NCI-H226 (cell line): ENCODE measurements at places on chromosomes 7 and 10.

DNA sequence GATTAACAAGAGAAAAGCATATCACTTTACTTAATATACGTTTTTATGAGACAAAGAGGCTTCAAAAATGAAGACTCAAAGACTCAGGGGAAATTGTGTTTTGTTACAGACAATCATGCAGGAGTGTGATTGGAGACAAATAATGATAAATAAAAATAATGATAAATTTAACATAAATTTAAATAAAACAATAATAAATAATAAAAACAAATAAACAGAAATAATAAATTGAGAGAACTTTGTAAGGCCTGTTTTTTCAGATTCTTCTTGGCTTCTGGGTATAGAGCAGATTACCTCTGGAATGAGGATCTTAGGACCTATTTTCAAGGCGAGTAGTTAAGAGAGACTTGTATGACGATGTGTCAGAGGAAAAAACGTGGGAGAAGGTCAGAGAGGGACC is 271.4 kb upstream of the POT1 start:
- no peak for DNase-seq

DNA sequence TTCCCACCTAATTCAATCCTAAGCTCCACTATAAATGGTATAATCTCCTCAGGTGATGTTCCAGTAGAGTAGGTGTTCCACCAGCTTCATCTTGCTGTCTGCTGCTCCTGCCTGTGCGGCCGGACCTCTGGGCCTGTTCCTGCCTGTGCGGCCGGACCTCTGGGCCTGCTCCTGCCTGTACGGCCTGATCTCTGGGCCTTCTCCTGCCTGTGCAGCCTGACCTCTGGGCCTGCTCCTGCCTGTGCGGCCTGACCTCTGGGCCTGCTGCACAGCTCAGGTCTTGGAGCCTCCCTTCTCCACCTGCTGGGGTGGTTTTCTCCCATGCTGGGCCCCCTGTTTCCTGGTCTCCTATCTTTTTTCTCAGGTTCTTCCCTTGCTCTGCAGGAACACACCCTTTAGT is 117.8 kb downstream of the USP6NL start:
- no peak for DNase-seq

DNA sequence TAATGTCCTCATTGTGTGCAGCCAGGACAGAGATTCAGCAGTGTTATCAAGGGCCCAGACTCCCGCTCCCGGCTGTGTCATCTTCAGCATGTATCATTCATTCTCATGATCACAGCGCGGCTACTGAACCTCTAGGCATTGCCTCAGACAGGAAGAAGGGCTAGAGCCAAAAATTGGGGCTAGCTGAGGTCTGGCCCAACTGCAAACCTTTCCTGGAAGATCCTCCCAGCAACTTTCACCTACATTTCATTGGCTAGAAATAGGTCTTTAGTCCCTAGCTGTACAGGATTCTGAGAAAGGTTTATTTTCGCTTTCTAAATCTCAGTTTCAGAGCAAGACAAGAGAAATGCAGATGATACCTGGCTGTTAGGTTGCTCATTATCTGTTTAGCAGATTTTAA is 81.9 kb downstream of the CREM start:
- no peak for DNase-seq

DNA sequence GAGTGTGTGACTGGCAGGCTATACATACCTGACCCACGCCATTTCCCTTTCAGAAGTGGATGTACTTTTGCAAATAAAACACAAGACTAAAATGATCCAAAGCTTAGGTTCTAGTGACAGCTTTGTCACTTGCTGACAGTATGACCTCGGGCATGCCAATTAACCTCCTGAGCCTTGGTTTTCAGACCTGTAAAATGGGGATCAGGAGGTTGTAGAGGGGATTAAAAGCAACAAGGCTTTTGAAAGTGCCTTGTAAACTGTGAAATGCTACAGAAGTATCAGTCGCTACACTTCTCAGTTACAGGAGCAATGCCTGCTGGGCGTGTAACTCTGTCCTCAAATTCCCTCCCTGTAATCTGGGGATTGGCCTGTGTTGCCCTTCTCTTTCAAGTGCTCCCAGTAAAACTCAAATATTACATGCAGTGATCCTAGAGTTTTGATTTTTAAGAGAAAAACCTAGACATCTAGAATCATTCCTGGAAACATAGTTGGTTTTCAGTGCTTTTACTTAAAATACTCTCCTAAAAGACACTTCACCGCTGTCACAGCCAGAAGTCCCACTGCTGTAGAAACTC is 8.8 kb upstream of the GRB10 start:
- no peak for DNase-seq

DNA sequence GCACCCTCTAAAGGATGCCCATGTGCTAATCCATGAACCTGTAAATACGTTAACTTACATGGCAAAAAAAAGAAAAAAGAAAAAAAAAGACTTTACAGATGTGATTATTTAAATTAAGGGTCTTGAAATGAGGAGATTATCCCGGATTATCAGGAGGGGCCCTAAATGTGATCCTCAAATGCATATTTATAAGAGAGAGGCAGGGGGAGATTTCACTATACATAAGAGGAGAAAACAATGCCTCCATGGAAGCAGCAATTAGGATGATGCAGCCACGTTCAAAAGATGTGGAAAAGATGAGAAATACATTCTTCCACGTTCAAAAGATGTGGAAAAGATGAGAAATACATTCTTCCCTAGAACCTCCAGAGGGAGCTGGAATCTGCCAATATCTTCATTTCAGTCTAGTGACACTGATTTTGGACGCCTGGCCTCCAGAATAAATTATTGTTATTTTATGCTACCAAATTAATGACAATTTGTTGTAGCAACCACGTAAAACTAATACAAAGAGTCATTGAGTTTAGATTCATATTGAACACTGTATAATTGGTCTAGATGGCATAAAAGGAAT is 328.4 kb upstream of the GNAI1 start:
- DNase-seq = no peak

DNA sequence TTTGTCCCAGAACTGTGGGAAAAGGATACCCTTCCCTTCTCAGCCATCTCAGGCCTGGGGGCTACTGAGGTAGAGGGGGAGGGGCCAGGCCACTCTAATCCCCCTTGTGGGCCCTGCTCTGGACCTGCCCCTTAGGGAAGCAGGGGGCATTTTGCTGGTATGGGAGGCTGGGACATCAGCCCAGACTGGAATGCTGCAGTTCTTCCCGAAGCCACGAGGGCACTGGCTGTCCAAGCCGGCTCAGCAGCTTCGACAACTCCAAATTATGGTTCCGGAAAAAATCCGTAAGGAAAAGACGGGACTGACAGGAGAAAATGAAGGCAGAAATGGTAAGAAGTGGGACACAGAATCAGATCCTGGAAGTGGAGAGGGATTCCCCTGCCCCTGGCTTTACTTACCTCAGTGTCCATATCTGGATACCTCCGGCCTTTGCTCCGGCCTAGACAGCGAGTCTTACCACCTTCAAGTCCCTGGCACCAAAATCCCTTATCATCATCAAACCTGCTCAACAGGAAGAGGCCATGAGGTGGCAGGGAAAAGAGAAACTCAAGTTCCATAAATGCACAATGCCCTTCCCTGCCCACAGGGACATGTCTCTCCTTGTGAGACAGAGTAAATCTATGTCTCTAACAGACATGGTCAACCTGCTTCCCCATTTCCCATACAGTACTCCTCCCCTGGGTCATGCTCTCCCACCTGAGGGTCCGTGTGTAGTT is 9.0 kb downstream of the NDST2 start:
- DNase-seq = no peak

DNA sequence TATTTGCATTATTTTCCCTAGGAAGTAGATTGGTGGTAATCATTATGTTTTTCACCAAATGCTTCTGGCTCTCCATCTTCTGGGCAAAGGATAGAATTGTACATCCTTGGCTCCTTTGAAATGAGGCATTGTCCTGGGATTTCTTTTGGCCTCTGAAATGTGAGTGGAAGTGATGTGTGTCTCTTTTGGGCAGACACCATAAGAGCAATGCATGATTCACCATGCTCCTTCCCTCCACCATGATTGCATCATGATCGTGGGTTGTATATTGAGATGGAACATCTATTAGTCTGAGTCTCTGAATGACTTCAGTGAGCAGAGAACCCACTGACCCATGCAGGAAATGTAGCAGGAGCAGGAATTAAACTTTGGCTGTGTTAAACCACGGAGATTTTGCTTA is 49.2 kb downstream of the ADRA2A start:
- peak; percentile 16 for DNase-seq

DNA sequence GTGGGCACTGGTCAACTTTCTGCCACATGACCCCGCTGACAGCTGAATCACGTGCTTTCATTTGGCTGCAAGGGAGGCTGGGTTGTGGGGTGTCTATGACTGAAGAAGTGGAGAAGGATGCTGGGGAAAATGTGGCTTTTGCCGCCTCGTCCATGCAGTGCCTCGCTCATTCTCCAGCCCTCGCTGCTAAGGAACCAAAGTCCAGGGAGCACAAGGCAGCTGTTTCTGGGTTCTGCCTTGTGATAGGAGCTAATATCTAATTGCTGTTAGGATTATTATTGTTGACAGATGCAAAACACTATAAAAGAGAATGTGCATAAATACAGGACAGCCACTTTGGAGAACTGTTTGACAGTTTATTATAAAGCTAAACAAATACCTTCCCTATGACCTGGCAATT is 4.9 kb upstream of the CAMK2B start:
- no peak for DNase-seq

- DNase-seq = no peak
These were observed 61.6 kb upstream of the RNF32 start for GRCh38 chr7:156578978-156579430.

DNA sequence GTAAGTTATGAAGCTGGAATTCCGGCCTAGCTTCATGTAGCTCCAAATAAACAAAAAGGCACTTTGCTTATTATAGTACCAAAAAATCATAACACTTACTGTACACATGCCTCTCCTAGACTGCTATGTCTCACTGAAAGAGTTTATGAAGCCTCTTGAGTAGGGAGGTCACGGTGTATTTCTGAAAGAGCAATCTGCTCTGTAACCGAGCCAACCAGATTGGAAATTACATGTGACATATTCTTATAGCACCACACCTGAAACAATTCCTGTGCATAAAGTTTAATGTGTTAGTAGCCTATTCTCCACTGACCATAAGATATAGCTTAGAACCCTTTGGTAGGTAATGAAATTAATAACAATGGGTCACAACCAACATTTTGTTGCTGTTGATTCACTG is 1.3 kb upstream of the FAM3C start:
- no peak for DNase-seq

- DNase-seq = no peak
These were observed 75.3 kb downstream of the EPC1 start for GRCh38 chr10:32271617-32272016.

DNA sequence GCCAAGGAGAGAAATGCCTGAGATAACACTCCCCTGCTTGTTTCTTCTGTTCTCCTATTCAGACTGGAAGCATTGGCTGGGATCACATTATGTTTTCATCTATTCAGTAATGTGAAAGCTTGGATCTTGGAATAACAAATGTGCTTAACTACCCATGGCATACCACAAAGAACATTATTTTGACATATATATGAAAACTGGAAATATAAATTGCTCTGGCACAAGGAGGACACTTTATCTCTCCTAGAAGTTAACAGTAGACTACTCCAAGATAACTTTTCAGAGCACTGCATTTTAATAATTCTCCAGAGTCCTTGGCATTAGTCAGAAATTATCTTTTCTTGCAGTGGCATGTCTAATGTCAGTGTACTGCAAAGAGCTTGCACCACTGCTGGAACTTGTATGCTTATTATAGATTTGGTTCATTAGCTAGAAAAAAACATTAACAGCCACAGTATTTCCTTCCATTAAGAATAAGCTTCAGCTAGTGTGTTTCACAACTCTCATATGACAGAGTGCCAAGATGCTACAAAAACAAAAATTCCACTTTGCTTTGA is 169.3 kb upstream of the LRRN3 start:
- peak; percentile 51 for DNase-seq

DNA sequence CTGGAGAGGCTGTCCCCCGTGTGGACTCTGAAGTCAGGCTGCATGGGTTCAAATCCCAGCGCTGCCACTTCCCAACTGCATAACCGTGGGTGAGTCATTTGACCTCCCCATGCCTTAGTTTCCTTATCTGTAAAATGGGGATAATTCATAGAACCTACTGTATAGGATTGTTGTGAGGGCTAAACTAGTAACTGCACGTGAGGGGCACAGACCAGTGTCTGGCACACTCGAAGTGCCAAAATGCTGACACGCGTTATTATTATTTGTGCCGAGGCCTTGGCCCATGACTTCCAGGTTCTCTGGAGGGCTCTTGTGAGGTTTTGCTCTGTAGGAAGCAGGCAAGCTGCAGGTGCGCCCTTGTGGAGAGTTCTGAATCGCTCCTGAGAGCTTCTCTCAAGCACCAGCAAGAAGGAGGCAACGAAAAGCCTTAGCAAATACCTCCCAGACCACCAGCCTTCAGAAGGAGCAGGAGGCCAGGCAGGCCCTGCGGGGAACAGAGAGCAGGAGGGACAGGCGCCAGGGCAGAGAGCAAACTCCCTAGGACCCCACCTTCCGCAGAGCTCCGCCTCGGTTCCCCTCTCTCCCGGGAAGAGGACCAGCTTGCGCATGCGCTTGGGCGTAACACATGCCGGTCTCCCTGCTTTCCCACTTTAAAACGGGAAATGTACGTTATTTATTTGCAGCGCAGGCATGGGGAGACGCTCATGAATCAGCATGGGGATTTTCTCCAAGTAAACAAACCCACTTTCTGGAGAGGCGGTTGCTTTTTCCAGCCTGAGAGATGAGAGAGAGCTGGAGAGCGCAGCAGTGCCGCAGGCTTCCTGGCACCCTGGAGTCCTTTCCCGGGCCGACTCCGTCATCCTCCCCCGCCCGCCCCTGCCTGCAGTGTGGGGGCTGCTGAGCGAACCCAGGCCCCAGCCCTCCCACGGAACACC is 39.6 kb downstream of the SORCS3 start:
- DNase-seq = no peak

DNA sequence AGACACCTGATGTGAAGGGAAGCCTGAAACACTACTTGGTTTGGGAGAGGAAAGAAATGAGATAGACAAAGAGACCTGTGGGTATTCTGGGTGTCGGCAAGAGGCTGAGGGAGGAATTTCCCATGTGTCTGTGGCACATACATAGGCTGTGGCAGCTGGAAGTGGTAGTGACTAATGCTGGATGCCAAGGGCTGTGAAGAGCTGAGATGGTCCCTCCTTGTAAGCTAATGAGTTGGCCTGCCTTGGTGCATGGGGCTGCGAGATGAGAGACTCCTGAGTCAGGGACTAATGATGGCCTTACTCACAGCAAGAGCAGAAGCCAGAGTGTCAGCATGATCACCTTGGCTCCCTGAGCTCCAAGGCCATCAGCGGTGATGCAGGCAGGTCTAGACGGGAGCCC is 119.0 kb upstream of the EEPD1 start:
- DNase-seq = peak; percentile 72

- DNase-seq = no peak
These were observed 108.9 kb downstream of the TPST1 start for GRCh38 chr7:66313886-66314568.

GRCh38 chr7:91005024-91005423 is 259.2 kb upstream of the FZD1 start:
- no peak for DNase-seq
